ENCODE measurements at places on chromosomes 16 and 17.

- no peak for DNase-seq
Measured at GRCh38 chr17:66677201-66677981, 157.5 kb upstream of the CACNG5 start.

GRCh38 chr17:17725011-17725751 lies 43.9 kb downstream of the RAI1 start:
- no peak for DNase-seq

GRCh38 chr16:23712976-23713375 lies at the start of gene ERN2:
Gene ERN2 (minus strand): TSS chr16:23713222. CDS start chr16:23713187, 35 bp downstream.
- no peak for DNase-seq

DNA sequence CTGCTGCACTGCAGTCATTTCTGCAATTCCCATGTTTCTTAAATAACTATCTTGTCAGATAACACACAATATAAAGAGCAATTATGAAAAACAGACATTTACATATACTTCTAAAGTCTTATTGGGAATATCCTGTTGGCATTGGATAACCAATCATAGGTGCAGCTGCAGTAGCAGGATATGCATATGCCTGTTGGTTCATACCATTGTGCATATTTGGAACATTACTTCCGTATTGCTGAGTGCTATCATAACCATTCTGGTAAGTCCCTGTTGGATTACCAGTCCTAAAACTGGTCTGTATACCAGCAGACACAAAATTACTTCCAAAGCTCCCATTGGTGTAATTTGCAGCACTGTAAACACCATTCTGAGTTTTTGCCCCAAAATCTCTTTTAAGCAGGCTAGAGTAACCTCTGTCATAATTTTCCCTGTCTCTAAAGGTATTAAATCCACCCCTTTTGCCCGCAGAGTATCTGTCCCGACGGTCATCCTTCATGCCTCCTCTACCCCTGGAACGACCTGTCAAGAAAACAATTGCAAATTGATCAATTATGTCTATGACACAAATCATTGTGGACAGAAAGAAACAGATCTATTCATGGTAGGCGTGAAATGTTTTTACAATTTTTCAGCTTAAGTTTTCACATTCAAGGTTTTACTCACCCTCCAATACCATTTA lies 3.1 kb upstream of the POLG2 start:
- no peak for DNase-seq

DNA sequence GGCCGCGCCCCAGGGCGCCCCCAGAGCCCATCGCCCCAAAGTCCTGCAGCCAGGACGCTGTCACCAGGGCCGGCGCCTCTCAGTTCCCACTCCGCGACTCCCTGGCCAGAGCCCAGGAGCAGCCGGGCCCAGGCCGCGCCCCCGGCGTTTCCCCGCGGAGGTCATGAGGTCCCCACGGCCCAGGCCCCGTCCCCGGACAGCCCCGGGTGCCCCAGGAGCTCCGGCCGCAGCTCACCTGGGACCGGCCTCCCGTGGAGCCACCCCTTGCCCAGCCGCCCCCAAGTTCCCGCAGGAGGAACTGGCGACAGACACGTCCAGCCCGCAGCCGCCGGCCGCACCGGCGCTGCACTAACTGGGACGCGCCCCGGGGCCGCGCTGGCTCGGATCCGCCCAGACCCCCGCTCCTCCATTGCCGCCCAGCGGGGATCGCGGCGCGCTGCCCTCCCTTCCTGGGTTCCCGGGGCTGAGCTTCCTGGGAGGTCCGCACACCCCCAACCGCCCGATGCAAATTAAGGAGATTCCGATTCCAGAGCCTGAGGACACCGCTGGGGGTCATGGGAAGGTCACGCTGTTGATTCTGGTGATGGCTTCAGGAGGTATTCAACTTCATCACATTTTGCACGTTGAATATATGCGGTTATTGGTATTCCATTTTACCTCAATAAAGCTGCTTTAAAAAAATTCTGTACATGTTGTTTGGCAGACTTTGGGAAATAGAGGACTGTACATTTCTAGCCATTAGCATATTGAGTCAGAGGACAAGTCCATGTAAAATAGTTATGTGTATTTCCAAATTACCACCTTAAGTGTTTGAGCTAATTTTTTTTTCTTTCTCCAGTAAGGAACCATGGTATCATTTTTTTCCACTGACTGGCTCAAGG lies 9.9 kb downstream of the AHSP start:
- DNase-seq = no peak
